ENCODE measurements at places on chromosomes 6 and 20. TPM values are rescaled to one million over a fixed set of nuclear protein-coding genes. Genes with fewer than 3 reads are reported as not detected.

Gene SEMG1
- total RNA-seq: not detected

Gene HSF2
- total RNA-seq: 22.5 TPM

Gene TENT5A
- total RNA-seq: 15.5 TPM

Gene FAM217A
- not detected for total RNA-seq

Gene CST5
- total RNA-seq: not detected

Gene PDE7B
- 4.9 TPM for total RNA-seq

Gene SLX4IP
- 4.7 TPM for total RNA-seq

Gene SIRPA
- total RNA-seq: 7.0 TPM

Gene HLA-G
- not detected for total RNA-seq

Gene CLVS2
- total RNA-seq: not detected

Gene WFDC2
- total RNA-seq: 0.78 TPM

Gene KIF25
- total RNA-seq: 0.39 TPM

Gene RIPPLY2
- not detected for total RNA-seq

Gene SOX4
- 10.8 TPM for total RNA-seq

Gene GPSM3
- 4.1 TPM for total RNA-seq

Gene PRL
- not detected for total RNA-seq

Gene UBE3D
- 5.2 TPM for total RNA-seq

Gene PSMB1
- 830 TPM for total RNA-seq

Gene CALHM6
- 9.6 TPM for total RNA-seq

Gene SLC52A3
- total RNA-seq: not detected

Gene KIAA1755
- 1.1 TPM for total RNA-seq

Gene AIF1
- total RNA-seq: not detected

Gene ATRN
- 28.4 TPM for total RNA-seq

Gene AGER
- 0.98 TPM for total RNA-seq

Gene CD93
- total RNA-seq: under 0.01 TPM

Gene EYA4
- not detected for total RNA-seq

Gene SLC18B1
- 14.9 TPM for total RNA-seq

Gene KIF13A
- 25.5 TPM for total RNA-seq

Gene HLA-DRA
- 21.4 TPM for total RNA-seq

Gene CLDN20
- not detected for total RNA-seq

Gene TMEM74B
- total RNA-seq: not detected

Gene FARS2
- total RNA-seq: 21.9 TPM

Gene LTA
- total RNA-seq: not detected

Gene TINAG
- total RNA-seq: not detected

Gene ABHD12
- 65.9 TPM for total RNA-seq

Gene SLC17A1
- not detected for total RNA-seq

Gene FAXC
- 1.8 TPM for total RNA-seq

Gene ZNF334
- total RNA-seq: not detected

Gene NDUFAF5
- total RNA-seq: 34.1 TPM

Gene TAF8
- 29.1 TPM for total RNA-seq

Gene TP53TG5
- total RNA-seq: not detected

Gene OR12D3
- not detected for total RNA-seq

Gene DCDC2
- total RNA-seq: not detected

Gene C6orf58
- not detected for total RNA-seq

Gene NEURL2
- total RNA-seq: 3.0 TPM

Gene LPA
- total RNA-seq: not detected

Gene KIF16B
- 10.6 TPM for total RNA-seq

Gene RBBP8NL
- not detected for total RNA-seq
